ENCODE measurements at places on chromosomes 1 and 21.
A peak's percentile ranks its signal among the peaks of the same experiment; 100 is the strongest.

- no peak for DNase-seq
Observed at GRCh38 chr1:24195874-24196273, 8.8 kb upstream of the IFNLR1 start.

DNA sequence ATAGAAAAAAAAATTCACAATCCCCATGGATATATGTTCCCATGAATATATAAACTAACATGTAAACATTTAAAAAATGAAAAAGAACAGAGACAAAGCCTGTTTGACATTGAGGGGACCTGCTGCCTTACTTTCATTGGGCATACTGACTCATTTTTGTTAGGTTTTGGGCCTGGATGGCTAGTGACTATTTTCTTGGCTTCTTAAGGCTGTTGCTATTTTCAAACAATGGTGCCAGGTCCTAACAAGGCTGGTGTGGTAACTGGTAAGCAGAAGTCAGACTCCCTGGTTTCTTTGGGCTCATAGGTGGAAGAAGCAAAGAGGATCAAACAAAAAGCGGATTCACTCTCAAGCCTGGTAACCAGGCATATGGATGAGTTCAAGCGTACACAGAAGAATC, 51.0 kb downstream of the LAMC2 start:
- DNase-seq, result no peak

- DNase-seq, result no peak
Observed at GRCh38 chr1:1752636-1753606, 25.3 kb downstream of the NADK start.

- DNase-seq, result no peak
Observed at GRCh38 chr1:62398377-62398776, 38.5 kb upstream of the USP1 start.

- DNase-seq, result no peak
Observed at GRCh38 chr21:24693779-24694178, 913.5 kb downstream of the MRPL39 start.

DNA sequence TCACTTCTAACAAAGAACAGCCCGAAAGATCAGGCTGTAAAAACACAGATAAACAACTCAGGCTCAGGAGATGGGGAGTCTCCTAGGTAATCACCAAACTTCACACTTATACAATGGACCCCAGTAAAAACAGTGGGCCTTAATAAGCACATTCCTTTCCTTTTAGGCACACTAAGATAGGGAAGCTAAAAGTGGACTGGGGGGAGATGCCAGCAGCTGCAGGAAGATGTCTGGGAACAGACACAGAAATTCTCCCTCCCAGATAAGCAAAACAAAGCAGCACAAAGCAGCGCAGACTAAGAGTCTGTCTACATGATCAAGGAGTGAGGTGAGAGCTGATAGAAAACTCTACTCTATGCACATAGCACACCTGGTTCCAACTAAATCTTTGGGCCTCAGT, 29.0 kb upstream of the CTBS start:
- no peak for DNase-seq

DNA sequence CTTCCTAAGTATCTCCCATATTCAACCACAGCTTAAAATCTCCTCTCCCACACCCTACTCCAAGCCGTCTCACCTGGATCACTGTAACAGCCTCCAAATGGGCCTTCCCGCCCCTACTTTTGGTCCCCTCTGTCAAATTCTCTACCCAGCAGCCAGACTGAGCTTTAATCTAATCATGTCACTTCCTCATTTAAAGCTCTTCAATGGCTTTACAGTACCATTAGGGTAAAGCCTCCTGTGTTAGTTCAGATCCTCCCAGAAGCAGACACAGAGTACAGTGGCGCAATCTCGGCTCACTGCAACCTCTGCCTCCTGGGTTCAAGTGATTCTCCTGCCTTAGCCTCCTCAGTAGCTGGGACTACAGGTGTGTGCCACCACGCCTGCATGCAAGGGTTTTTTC, 46.8 kb upstream of the PSEN2 start:
- no peak for DNase-seq

DNA sequence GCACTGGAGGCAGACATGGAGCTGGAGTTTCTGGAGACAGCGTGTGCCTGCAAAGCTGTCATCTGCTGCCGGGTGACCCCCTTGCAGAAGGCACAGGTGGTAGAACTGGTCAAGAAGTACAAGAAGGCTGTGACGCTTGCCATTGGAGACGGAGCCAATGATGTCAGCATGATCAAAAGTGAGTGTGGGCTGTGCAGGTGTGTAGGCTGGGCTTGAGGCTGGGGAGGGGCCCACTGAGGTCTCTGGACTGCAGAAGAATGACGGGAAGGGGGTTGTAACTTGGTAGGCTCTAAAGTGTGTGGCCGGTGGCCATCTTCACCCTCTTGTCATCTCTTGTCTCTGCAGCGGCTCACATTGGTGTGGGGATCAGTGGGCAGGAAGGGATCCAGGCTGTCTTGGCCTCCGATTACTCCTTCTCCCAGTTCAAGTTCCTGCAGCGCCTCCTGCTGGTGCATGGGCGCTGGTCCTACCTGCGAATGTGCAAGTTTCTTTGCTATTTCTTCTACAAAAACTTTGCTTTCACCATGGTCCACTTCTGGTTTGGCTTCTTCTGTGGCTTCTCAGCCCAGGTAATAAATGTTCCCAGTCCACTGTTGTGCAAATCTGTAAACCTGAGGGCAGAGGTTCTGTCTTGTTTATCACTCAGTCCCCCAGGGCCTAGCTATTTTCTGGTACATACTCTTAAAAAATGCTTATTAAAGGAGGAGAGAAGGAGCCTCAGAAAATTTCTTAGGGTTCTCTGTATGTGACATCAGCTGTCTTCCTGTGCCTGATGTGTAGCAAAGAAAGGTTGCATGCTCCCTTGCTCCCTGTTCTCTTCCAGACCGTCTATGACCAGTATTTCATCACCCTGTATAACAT, 19.9 kb downstream of the ATP8B2 start:
- no peak for DNase-seq

DNA sequence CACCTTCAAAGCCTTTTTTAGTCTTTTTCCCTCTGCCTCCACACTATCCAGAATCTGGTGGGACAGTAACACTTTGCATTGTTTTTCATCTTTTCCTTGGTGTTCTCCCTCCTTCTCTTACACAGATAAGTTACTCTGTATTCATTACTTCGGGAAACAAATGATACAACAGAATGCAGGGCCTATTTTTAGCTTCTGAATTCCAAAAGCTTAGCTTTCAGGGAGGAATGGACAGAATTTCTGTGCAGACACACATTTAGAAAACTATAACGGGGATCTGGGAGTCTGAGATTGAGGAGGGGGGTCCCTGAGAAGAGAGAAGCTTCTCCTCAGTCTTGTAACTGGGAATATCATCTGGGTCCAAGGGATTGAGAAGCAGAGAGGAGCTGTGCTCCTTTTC, 3.5 kb upstream of the STK40 start:
- DNase-seq, result no peak

- DNase-seq, result no peak
Observed at GRCh38 chr1:170660281-170660713, 3.6 kb upstream of the PRRX1 start.

DNA sequence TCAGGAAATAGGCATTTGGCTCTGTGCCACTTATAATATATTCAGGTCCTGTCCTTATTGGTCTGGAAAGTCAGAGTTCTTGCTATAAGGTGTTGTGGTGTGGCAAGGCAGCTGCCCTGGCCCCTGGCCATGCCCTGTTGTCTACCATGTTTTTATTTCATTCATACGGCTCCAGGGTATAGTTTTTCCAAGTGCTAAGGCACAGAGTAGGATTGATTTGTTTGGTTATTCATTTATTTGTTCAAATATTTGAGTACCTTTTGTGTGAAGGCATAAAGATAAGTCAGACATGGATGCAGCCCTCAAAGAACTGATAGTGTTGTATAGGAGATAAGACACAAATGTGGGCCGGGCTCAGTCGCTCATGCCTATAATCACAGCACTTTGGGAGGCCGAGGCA, 10.1 kb downstream of the ZBTB8B start:
- no peak for DNase-seq

GRCh38 chr1:92858564-92859399, 26.9 kb downstream of the RPL5 start:
- DNase-seq, result peak; percentile 43

- no peak for DNase-seq
Observed at GRCh38 chr1:56788588-56788987, 30.6 kb downstream of the FYB2 start.

- no peak for DNase-seq
Observed at GRCh38 chr1:197213193-197213592, 54.9 kb upstream of the CRB1 start.

GRCh38 chr1:84721152-84721551, 30.9 kb upstream of the SSX2IP start:
- DNase-seq, result no peak

- peak; percentile 69 for DNase-seq
Observed at GRCh38 chr1:201531551-201532425, 7.1 kb upstream of the NAV1 start.

- no peak for DNase-seq
Observed at GRCh38 chr1:109404838-109405237, 7.1 kb upstream of the SORT1 start.

DNA sequence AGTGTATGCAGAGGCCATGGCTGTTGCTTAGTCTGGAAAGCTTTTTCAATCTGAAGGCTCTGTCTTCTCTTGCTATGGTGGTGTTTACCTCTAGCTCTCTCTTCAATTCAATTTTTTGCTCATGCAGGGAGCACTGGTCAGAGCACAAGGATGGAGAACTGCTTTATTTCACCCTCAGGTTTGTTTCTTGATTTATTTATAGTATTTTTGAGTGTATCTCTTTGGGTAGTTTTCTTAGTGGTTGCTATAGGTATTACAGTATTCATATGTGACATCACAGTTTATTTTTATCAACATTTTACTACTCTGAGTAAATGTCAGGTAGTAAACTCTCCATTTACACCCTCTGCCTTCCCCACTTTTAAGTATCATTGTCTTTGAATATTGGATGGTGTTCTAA, 147.9 kb downstream of the RASAL2 start:
- DNase-seq, result no peak

GRCh38 chr1:11280719-11281376, 7.8 kb downstream of the UBIAD1 start:
- DNase-seq, result no peak

DNA sequence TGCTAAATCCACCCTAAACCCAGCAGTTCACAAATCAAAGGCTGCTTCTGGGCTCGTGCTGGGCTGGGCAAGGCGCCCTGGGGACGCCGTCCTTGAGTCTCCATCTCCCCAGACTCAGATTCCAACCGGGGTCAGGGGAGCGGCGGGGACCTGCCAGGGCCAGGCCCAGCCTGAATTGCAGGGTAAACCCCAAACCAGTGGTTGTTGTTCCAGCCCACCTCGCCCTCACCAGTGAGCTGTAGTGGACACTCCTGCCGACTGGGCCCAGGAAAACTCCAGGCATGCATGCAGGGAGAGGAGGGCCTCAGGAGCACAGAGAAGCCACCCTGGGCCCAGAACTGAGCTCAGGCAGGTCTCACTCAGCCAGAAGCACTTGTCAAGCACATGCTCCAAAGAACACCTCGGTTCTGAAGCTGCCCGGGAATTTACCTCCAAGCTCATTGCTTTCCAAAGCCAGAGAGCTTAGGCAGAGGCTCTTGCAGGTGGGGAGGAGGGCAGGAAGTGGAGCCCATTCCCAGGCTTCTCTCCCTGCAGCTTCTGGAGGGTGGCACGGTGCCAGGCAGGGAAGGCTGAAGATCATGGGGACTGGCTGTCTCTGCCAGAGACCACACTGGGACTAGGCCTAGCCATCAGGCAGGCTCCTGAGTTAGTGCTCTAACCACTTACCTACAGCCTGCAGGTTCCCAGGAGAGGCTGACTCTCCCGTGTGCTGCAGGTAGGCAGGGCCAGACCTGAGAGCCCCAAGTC, 437.0 kb downstream of the MATN1 start:
- no peak for DNase-seq

GRCh38 chr1:30955448-30956015, 47.0 kb upstream of the SDC3 start:
- no peak for DNase-seq

DNA sequence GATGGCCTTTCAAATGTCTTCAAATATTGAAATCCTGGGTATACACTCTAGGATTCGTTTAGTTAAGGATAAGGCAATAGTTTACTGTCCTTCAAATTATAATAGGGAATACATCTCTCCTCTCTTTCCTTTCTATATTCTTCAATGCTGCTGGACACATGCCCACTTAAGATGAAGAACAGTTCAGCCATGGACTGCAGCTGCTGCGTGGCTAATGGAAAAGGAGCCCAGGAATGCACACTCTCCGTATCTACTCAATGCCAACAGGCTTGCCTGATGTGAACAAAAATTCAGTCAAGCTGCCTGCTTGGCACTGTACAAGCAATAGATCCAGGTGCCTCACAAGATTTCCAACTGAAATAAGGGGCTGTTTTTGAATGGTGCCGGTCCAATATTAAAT, 321.2 kb upstream of the LYPLAL1 start:
- DNase-seq, result no peak

- DNase-seq, result peak; percentile 84
Observed at GRCh38 chr1:22983944-22984343, 11.3 kb upstream of the LACTBL1 start.

DNA sequence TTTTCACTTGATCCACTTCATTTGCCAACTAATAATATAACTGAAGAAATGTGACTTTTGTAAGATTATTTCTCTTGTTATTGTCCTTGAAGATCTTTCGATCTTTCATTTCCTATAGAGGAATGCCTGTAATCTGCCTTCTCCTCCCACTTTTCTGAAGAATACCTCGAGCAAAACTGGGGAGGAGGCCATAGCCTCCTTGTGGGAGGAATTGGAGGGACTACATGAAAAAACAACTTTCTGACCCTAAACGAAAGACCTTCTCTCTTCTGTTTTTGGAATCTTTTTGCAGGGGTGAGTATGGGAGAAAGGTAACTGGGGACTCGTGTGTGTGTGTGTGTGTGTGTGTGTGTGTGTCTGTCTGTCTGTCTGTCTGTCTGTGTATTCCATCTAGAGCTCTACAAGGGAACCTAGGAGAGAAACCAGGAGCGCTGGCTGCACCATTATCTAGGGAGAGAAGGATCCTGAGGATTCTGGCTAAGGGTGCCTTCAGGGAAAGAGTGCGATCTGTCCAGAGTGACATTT, 32.4 kb upstream of the MAB21L3 start:
- DNase-seq, result no peak

GRCh38 chr1:11789126-11790067, 16.4 kb downstream of the MTHFR start:
- DNase-seq, result no peak

DNA sequence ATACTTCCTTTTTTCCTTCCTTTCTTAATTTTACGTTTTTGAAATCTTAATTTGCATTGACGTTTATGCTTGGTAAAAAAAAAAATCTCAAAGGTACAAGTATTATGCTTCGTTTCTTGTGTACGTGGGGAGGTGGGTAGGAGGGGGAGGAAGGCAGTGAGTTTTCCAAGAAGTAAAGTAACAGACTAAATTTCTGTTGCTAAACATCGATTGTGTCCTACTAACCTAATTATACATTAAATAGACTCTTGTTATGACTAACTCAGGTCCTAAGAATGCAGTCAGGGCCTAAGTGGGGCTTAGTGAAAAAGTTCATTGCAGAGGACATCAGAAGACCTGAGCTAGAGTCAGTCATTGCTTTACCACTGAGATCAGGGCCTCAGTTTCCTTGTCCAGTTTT, 17.5 kb downstream of the NEK7 start:
- DNase-seq, result no peak

- peak; percentile 42 for DNase-seq
Observed at GRCh38 chr21:25733859-25734653, 648 bp downstream of the ATP5PF start.
